ENCODE measurements at places on chromosomes 7 and 10.

GRCh38 chr10:126439942-126440341, 51.7 kb upstream of the ADAM12 start:
- peaks cover 2% of the 10 kb centered on the region for H3K36me3 ChIP-seq
- no peak for DNase-seq
- no peaks in the 10 kb centered on the region for H3K4me1 ChIP-seq
- H3K27ac ChIP-seq: no peak overlapping the region

GRCh38 chr7:67512481-67512880, 515.8 kb downstream of the TYW1 start:
- H3K4me1 ChIP-seq: no peaks in the 10 kb centered on the region
- no peaks in the 10 kb centered on the region for H3K27me3 ChIP-seq
- no peak overlapping the region for H3K27ac ChIP-seq

DNA sequence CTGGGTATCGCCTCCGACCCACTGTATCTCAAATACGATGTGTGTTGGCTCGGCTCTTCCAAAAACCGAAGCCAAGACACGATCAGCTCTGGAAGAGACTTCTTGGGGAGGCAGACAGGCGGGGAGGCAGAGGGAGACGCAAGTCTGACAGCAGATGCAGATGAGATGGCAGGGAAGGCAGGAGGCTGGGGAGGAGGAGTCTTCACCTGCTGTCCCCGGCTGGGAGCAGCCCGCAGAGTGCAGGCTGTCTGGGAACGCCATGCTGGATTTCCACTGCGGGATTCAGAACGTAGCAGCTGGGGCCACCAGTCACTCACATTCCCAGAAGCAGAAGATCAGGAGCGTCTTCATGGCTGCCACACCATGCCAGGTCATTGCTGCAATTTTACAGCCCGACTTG, 29.4 kb downstream of the CTBP2 start:
- no peaks in the 10 kb centered on the region for H3K4me1 ChIP-seq
- no peak overlapping the region for H3K4me3 ChIP-seq
- DNase-seq: no peak
- H3K27ac ChIP-seq: no peak overlapping the region
- peaks cover 33% of the 10 kb centered on the region for H3K27me3 ChIP-seq

DNA sequence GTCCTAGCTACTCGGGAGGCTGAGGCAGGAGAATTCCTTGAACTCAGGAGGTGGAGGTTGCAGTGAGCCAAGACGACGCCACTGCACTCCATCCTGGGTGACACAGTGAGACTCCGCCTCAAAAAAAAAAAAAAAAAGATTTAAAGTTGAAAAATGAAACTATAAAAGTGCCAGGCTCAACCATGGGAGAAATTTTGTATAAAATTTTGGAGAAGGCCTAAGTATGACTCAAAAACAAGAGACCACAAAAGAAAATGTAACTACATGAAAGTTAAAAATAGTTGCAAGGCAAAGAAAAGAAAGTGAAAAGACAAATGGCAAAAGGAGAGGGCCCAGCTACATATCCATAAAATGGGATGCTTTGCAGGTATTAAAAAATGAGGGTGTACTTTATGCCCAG, 104.1 kb downstream of the ARHGAP22 start:
- no peaks in the 10 kb centered on the region for H3K4me1 ChIP-seq
- peaks cover 28% of the 10 kb centered on the region for H3K27me3 ChIP-seq
- no peak overlapping the region for H3K4me3 ChIP-seq
- DNase-seq: no peak
- no peaks in the 10 kb centered on the region for H3K36me3 ChIP-seq

GRCh38 chr10:112404617-112405016, 30.7 kb downstream of the ACSL5 start:
- peaks cover 6% of the 10 kb centered on the region for H3K4me1 ChIP-seq
- no peaks in the 10 kb centered on the region for H3K27me3 ChIP-seq
- H3K36me3 ChIP-seq: peaks cover 64% of the 10 kb centered on the region
- H3K4me3 ChIP-seq: no peak overlapping the region
- H3K27ac ChIP-seq: peak overlapping the region; percentile 11

DNA sequence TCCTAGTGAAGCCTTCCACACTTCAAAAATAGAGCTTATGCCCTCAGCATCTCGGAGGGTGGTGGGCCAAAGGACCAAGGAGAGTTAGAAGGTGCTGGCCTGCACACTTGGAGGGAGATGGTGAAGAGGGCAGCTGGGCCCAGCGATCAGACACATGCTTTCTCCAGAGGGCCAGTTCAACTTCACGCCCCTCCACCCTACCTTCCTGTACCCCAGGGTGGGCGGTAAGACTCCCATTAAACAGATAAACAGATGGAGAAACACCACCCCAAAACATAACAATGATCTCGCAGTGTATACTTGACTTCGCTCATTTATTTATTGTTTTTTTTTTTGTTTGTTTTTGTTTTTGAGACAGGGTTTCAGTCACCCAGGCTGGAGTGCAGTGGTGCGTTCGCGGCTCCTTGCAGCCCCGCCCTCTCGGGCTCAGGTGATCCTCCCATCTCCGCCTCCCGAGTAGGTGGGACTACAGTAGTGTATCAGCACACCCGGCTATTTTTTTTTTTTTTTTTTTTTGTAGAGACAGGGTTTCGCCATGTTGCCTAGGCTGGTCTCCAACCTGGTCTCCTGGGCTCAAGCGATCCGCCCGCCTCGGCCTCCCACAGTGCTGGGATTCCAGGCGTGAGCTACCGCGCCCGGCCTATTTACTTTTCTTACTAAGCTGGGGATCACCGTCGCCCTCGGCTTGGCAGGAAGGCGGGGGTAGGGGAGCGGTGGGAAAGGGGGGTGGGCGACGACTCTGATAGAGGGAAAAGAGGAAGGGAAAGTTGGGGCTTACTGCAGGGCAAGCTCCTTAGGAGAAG, 1.8 kb downstream of the C10orf95 start:
- peak overlapping the region; percentile 90 for H3K4me3 ChIP-seq
- H3K36me3 ChIP-seq: peaks cover 9% of the 10 kb centered on the region
- H3K27ac ChIP-seq: peak overlapping the region; percentile 92
- peaks cover 20% of the 10 kb centered on the region for H3K4me1 ChIP-seq
- no peaks in the 10 kb centered on the region for H3K27me3 ChIP-seq

- no peak overlapping the region for H3K27ac ChIP-seq
- H3K36me3 ChIP-seq: peaks cover 2% of the 10 kb centered on the region
- DNase-seq: no peak
- peaks cover 37% of the 10 kb centered on the region for H3K27me3 ChIP-seq
Measured at GRCh38 chr7:24050991-24051560, 232.9 kb upstream of the NPY start.

DNA sequence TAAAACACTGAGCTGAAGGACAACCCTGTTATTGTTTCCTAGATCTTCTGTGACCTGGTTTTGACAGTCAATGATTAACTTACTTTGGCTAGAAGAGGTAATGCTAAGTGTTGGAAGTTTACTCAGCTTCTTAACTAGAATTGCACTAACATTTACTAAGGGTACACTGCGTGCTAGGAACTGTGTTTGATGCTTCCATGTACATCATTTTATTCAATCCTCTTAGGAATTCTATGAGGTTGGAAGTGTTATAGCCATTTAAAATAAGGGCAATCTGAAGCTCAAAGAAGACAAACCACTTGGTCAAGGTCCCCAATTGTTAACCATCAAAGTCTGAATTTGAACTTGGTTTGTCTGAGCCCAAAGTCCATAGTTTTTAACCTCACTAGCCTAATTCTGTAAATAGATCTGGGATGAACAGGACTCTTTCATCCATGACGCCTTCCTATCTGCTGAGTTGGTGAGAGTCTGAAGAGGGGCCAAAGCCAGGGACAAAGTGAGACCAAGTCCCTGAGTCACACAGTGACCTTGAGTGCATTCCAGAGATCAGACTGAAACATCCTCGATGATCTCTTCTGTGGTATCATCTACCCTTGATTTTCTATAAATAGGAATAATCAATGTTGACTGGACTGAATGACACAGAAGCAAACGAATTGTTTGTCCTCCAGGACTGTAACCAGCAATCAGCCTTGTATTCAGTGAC, 29.2 kb upstream of the ZNRF2 start:
- H3K36me3 ChIP-seq: peaks cover 2% of the 10 kb centered on the region
- DNase-seq: no peak
- H3K4me1 ChIP-seq: peaks cover 8% of the 10 kb centered on the region
